NCI-H526 (cell line): ENCODE measurements at places on chromosomes 11 and 22.

DNA sequence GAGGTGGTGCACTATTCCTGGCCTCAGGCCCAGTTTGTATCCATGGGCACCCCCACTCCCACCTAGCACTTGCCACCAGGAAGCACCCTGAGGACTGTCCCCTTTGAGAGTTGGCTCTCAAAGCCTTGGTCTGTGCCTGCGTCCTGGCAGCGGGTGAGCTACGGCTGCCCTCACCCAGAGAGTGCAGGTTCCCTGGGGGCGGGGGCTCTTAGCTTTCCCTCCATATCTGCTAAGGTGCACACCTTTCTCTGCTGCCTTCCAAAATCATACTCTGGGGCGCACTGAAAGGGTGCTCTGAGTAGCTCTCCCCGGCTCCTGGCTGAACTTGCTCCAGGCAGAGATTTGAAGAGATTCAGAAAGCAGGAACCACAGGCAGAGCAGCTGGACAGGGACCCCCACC is 7.1 kb downstream of the KCNQ1 start:
- no peak for DNase-seq

- DNase-seq, result no peak
Observed at GRCh38 chr22:35392357-35392756, 7.6 kb upstream of the MCM5 start.

DNA sequence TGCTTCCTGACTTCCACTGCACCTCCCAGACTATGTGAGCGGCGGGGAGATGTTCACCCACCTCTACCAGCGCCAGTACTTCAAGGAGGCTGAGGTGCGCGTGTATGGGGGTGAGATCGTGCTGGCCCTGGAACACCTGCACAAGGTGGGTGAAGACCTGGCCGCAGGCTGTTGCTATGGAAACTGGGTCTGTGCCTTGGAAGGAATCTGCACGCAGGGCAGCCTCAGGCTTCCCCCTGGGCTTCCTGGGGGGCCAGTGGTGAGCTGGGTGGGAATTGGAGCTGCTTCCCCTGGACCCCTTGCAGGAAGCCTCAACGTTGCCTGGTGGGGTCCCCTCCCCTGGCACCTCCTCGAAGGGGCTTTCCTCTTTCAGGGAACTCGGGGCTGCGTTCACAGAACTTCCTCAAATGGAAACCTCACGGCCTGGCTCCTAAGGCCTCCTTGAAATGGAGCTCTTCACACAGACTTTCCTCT is 1.5 kb downstream of the RPS6KA4 start:
- DNase-seq, result peak; percentile 72

DNA sequence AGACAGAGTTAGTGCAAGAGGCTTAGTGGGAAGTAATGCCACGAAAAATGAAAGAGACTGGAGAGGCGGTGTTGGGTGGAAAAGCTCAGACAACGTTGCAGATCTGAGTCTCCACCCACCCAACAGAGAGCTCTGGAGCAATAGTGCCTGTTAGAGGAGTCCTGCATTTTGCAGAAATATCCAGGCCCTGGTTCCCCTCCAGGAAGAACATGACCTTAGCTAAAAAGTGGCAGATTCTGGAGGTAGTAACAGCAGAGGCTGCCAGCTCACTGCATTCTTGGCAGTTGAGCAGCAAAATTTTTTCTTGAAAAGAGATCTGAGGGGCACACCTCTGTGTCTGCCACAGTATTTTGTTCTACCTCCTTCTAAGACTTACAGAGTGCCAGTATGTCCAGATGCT is 27.7 kb upstream of the BIRC3 start:
- no peak for DNase-seq

- no peak for DNase-seq
Observed at GRCh38 chr11:95363164-95363563, 132.2 kb upstream of the SESN3 start.

DNA sequence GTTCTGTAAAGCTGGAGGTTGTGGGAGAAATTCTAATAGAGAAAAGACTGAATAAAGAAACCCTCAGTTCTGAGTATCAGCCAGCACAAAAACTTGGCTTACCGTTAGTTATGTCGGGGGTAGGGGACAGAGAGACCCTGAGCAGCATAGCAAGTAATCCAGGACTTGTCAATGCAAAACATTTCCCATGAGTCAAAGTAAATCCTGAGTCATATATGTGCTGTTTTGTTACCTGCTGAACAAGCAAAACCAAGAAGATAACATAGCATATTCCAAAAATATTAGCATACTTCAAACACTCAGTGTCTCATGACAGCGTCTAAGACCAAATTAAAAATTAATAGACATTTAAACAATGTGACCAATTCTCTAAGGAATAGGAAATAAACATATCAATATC is 75.1 kb upstream of the LUZP2 start:
- DNase-seq, result no peak

GRCh38 chr11:980438-981357 is 55.0 kb downstream of the AP2A2 start:
- no peak for DNase-seq

DNA sequence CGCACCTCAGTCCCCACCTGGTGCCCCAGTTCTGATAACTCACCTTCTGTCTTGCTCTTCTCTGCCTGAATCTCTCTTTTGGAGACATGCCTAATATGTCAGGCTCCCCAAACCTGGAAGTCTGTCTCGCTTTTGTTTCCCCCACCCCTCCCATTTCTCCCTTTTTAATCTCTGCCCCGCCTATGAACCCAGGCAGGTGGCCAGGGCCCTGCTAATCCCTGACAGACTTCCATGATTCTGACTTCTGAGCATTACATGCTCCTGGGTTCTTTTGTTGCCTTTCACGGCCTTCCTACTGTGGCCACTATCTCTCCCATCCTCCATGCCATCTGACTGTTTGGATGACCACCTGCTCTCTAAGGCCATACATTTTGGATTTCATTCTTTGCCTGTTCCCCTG is 1120.9 kb upstream of the CCDC90B start:
- DNase-seq, result no peak

DNA sequence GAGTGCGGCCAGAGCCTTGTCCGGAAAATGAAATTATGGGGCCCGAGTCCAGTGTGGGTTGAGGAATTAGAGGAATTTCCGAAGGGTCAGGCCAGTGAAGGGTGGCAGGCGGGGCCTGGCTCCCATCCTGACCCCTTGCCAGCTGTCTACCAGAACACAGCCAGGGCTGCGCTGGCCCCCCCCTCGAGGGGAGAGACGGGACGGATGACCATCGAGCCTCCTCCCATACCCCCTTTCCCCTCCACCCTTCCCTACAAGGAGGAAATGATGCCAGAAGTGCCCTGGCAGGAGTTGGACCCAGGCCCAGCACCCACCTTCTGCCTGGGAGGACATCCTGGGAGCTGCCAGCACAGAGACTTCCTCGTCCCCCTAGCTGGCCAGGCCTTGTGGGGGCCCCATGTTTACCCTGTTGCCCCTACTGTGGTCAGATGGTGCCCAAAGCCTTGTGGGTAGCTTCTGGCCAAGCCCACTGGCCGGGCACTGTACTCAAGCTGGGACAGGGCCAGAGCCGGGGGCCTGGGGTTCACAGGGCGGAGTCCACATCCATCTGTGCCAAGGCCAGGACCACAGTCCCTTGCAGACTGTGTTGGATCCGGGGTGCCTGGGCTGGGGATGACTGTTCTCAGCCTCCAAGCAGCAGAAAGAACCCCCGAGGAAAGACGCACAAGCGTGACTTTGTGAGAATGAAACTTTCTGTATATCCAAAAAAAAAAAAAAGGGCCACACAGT is 20.8 kb downstream of the ARVCF start:
- DNase-seq, result no peak

DNA sequence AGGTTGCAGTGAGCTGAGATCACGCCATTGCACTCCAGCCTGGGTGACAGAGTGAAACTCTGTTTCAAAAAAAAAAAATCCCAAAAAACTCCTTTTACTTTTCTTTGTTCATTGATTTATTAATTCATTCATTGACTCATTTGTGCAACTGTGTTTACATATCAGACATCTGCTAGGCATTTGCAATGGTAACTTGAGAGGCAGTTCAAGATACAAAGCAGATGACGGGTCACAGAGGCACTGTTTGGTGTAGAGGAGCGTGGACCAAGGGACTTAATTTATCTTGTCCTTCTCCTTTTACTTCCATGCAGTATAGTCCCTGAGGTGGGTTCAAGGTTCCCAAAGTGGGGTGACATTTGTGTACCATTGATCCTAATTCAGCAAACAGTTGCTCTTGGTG is 71.4 kb downstream of the KIAA1671 start:
- DNase-seq, result peak; percentile 16

DNA sequence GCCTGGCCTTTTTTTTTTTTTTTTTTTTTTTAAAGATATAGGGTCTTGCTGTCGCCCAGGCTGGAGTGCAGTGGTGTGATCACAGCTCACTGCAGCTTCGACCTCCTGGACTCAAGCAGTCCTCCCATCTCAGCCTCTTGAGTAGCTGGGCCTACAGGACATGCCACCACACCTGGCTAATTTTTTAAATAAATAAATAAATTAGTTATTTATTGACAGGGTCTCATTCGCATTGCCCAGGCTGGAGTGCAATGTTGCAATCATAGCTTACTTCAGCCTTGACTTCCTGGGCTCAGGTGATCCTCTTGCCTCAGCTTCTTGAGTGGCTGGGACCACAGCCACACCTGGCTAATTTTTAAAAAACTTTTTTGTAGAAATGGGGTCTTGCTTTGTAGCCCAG is 10.5 kb downstream of the AP2A2 start:
- no peak for DNase-seq

DNA sequence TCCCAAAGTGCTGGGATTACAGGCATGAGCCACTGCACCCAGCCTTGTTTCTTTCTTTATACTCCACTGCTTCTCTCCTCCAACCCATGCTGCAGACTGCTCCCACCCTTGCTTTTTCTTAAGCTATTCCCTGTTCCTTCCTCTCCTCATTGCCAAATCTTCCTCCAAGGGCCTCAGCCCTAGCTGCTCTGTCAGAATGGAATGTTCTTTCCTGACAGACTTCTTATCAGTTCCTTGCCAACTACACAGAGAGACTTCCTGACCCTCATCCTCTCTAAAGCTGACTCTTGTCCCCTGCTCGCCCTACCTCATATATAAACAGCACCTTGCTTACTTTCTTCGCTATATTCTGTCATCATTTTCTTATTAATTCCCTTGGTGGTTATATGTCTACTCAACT is 16.9 kb upstream of the PIK3C2A start:
- no peak for DNase-seq

- no peak for DNase-seq
Observed at GRCh38 chr11:35746356-35747153, 84.0 kb downstream of the TRIM44 start.

DNA sequence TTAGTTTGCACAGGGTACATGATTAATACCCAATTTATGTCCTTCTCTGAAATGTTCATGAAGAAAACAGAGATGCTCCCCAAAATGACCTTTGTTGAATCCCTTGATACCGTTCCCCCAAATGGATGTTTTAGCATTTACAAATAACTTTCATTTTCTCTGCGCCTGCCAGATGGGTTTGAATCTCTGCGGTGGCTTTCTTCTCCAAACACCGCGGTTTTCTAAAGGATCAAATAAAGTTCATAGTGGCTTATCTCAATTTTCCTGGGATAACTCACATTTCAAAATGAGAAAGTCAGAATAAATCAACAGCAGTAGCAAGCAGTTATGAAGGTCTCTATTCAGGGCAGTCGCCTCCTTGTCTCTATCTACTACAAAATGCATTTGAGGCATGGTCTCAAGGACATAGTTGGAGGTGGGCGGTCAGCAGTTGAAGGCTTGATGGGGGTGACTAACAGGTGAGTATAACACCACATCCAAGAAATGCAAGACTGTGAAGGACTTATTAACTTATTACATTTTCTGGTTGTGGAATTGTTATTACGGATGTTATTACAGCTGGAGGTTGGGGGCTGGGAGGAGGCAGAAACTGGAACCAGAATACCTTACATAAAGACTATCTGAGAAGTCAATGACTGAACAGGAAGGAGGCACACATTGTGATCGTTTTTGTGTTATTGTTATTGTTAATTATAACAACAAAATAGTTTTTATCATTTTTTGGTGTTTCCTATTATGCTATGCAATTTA is 1513.3 kb downstream of the FAM181B start:
- no peak for DNase-seq

DNA sequence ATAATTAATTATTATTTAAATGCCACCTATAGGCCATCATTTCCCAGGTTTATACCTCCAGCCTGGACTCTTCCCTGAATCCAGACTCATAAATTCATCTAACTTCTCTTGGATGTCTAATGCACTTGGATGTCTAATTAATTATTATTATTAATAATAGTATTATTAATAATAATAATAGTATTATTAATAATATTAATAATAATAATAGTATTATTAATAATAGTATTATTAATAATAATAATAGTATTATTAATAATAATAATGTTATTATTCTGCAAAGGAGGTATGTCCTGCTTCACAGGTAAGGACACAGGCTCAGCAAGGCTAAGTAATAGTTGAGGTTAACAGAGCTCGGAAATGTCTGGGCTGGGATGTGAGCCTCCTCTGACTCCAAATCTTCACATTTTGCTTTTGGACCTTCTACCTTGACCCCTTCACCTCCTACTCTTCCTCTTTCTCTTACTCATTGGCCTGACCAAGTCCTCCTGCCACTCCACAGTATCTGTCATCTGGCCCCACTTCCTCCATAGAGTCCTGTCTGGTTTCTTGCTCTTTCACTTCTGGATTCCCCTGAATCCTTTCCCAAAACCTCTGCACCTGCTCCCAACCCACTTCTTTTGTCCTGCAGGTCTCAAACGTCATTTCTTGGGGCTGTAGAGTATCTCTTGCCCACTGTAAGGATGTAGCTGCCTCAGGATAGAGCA is 8.0 kb downstream of the RIBC2 start:
- DNase-seq, result no peak

GRCh38 chr11:111367411-111368284 is 11.4 kb downstream of the POU2AF1 start:
- DNase-seq, result no peak

GRCh38 chr22:44281768-44282637 is 30.7 kb downstream of the SHISAL1 start:
- no peak for DNase-seq

DNA sequence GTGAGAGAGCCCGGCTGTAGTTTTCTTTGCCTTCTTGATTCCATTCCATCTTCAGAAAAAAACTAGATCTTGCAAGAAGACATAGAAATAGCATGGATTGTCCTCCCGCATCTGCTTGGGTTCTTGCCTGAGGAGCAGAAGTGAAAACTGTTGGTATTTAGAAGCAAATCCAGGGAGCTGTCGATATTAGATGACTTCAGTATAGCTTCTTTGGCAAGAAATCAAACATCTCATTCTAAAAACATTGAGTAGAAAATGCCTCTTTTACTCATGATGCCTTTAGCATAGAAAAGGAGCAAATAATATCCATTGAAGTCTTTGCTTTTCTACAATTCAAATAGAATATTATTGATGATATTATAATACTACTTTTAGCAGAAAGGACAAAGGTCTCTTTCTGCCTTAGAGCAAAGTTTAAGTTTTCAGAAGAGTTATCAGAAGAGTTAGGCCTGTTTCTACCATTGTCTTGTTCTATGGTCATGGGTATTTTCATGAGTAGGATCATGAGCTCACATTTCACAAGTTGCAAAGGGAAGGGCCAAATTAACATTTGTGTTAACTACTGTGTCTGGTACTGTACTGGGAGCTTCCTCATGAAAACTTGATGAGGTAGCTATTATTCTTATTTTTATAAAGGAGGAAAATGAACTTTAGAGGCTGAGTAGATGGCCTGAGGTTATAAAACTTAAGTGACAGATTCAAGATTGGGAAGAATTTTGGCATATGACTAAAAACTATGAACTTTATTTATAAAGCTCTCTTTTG is 49.7 kb downstream of the EXT2 start:
- DNase-seq, result no peak
